DND-41 (cell line): ENCODE measurements at places on chromosomes 5 and 9.

DNA sequence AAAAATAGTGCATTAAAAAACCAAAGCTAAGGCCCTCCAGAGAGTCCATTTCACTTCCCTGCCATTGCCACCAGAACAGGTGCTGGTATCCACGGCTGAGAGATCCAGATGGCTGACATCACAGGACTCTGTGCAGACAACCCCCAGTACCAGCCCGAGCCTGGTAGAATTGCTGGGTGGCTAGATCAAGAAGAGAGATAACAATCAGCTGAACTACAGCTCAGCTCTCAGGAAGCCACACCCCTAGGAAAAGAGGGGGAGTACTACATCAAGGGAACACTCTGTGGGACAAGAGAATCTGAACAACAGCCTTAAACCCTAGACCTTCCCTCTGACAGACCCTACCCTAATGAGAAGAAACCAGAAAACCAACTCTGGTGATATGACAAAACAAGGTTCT is 73.8 kb upstream of the SLIT3 start:
- no peaks in the 10 kb centered on the region for H3K36me3 ChIP-seq
- no peaks in the 10 kb centered on the region for H3K27me3 ChIP-seq
- peaks cover 8% of the 10 kb centered on the region; the same call in 1 of the 2 replicates for H3K4me1 ChIP-seq
- no peak overlapping the region for H3K4me3 ChIP-seq
- DNase-seq, result peak; percentile 36

- no peak overlapping the region for H3K27ac ChIP-seq
- peaks cover 7% of the 10 kb centered on the region for H3K27me3 ChIP-seq
- no peaks in the 10 kb centered on the region for H3K36me3 ChIP-seq
- DNase-seq, result no peak
Observed at GRCh38 chr5:113682497-113683136, 169.1 kb downstream of the YTHDC2 start.

DNA sequence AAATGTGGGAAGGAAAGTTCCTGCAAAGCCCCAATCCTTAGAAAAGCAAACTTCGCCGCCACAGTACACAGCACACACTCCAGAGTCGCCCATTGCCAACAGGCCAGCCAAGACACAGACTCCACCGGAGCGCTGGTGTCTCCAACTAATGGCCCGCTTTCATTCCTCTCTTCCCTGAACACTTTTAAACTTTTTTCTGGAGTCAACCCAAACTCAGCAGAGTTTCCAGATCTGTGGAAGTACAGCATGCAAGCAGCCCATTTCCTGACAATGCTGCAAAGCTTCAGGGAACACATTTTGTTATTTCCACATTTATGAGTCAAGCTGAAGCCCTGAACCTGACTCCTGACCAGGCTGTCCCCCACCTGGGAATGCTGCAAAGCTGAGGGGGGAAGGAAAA is 351.9 kb downstream of the NFIB start:
- H3K36me3 ChIP-seq, result no peaks in the 10 kb centered on the region

- peaks cover 6% of the 10 kb centered on the region for H3K27me3 ChIP-seq
- H3K27ac ChIP-seq, result no peak overlapping the region
- no peak for DNase-seq
- H3K4me1 ChIP-seq, result no peaks in the 10 kb centered on the region
Observed at GRCh38 chr5:71666321-71666720, 52.8 kb upstream of the CARTPT start.

DNA sequence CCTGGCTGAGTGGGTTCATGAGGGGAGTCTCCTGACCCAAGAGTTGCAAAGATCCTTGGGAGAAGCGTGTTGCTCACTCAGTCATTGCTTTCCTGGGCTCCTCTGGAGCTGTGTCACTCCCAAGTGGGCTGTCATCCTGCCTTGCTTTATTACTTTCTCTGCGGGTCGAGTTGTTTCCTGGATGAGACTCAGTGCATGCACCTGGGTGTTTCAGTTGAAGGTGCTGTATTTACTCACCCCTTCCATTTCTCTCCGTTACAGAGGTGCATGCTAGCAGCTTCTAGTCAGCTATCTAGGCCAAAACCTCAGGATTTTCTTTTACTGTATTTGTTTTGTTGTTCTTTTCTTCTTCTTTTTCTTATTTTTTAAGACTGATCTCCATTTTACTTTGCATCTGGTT is 785.5 kb upstream of the EDIL3 start:
- H3K27ac ChIP-seq, result no peak overlapping the region
- H3K27me3 ChIP-seq, result no peaks in the 10 kb centered on the region
- DNase-seq, result no peak
- H3K36me3 ChIP-seq, result no peaks in the 10 kb centered on the region
- H3K4me3 ChIP-seq, result no peak overlapping the region

DNA sequence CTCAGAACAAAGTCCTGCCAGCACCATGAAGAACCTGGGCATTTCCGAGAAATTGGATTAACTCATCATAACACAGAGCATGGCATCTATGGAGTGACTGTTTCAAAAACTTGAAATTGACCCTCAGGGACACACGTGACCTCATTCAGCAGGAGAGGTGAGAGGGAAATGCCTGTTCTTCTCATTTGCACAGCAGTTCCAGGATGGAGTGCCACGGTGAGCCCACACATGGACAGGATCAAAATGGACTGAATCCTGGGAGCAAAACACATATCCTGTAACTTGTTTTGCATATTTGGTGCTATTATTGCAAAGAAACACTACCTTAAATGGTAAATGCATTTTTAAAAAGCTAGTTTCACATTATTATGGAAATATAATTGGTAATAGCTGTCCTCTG is 256.1 kb upstream of the IRX2 start:
- DNase-seq, result no peak
- H3K27ac ChIP-seq, result no peak overlapping the region
- H3K27me3 ChIP-seq, result no peaks in the 10 kb centered on the region
- H3K4me1 ChIP-seq, result peaks cover 20% of the 10 kb centered on the region
- no peak overlapping the region for H3K4me3 ChIP-seq

- H3K4me3 ChIP-seq, result no peak overlapping the region
- no peak for DNase-seq
- H3K36me3 ChIP-seq, result no peaks in the 10 kb centered on the region
- H3K4me1 ChIP-seq, result peaks cover 6% of the 10 kb centered on the region
Observed at GRCh38 chr5:82834151-82834550, 243.0 kb downstream of the TMEM167A start.

DNA sequence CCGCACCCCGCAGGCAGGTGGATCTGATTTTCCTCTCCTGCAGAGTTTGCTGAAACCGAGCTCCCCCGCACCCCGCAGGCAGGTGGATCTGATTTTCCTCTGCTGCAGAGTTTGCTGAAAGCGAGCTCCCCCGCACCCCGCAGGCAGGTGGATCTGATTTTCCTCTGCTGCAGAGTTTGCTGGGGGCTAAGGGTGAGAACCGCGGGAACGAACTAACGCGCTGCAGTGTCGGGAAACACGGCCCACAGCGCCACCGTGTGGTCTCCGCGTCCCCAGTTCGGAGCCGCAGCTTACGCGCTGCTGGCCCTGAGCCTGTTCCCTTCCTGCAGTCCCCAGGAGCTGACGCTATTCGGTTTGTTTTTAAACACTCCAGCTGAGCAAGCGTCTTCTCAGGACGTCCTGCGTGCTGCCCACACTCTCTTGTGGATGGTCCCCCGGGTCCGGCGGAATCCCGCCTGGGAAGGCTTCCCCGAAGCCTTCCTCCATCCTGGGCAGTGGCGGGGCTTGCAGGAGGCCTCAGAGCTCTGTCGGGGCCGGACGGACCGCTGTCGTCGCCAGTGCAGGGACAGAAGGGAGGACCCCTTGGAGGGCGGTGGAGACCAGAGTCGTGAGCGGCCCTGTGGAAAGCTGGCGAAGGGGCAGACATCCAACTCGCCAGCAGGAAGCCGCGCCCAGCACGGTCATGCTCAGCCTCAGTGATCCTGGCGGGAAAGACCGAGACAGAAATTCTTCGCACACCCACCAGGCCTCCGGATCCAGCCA is 121.2 kb upstream of the LPCAT1 start:
- H3K4me1 ChIP-seq, result peaks cover 7% of the 10 kb centered on the region
- H3K27ac ChIP-seq, result no peak overlapping the region
- peaks cover 10% of the 10 kb centered on the region for H3K27me3 ChIP-seq

- no peaks in the 10 kb centered on the region for H3K36me3 ChIP-seq
- no peak for DNase-seq
- H3K27ac ChIP-seq, result no peak overlapping the region
- no peaks in the 10 kb centered on the region for H3K4me1 ChIP-seq
Observed at GRCh38 chr5:89444088-89444487, 561.1 kb upstream of the MEF2C start.

DNA sequence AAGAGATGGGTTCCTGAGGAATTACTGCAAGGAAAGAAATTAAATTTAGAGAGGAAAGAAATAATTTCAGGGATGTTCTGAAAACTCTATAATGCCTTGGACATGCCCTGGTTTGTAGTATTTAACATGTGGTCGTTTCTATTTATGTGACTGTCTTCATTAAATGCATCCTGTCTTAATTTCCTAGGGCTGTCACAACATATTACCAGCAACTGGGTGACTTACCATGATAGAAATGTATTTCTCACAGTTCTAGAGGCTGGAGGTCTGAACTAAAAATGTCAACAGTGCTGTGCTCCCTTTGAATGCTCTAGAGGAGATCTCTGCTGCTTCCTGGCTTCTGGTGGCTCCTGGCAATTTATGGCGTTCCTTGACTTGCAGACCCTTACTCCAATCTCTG is 287.7 kb downstream of the FBXL7 start:
- no peak overlapping the region for H3K4me3 ChIP-seq
- no peaks in the 10 kb centered on the region for H3K4me1 ChIP-seq
- DNase-seq, result no peak
- H3K36me3 ChIP-seq, result no peaks in the 10 kb centered on the region
- H3K27ac ChIP-seq, result no peak overlapping the region

DNA sequence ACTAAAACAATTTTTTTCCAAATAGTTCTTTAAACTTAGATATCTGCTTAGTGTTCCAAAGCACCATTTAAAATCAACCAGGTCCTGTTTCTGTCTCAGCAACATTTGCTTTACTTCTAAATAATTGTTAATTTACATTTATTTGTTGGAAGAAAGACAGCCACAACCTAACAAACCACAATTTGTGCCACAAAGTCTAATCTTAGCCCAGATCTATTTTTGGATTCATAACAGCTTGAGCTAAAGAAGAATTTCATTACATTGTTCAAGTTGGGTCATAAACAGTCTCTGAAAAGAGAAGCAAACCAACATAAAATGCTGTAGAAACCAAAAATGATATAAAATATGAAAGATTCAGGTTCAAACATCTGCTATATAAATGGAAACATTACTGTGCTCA is 24.4 kb downstream of the MLLT3 start:
- DNase-seq, result no peak
- H3K27me3 ChIP-seq, result no peaks in the 10 kb centered on the region
- H3K4me1 ChIP-seq, result 0 out of 2 replicates have a peak, but pooled peaks cover 4% of the 10 kb centered on the region
- H3K4me3 ChIP-seq, result no peak overlapping the region

GRCh38 chr5:124734574-124735168 is 11.8 kb downstream of the ZNF608 start:
- H3K4me1 ChIP-seq, result no peaks in the 10 kb centered on the region; the same call in 1 of the 2 replicates
- no peak for DNase-seq
- no peak overlapping the region for H3K27ac ChIP-seq
- no peaks in the 10 kb centered on the region for H3K27me3 ChIP-seq
- no peaks in the 10 kb centered on the region for H3K36me3 ChIP-seq

DNA sequence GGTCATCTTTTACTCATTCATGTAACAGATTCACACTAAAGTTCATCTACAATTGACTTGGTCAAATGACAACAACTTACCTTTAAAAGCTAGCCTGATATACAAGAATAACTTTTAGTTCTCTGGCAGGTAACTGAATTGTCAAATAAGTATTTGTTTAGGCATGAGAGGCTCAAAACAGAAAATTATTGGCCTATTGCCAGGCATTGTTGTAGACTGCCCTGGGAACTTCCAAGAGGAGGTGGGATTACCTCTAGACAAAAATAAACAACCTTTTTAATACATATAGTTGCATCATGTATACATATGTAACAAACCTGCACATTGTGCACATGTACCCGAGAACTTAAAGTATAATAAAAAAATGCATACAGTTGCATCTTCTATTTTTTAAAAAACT is 18.2 kb upstream of the SLCO4C1 start:
- H3K4me1 ChIP-seq, result no peaks in the 10 kb centered on the region
- no peak for DNase-seq
- no peak overlapping the region for H3K27ac ChIP-seq
- H3K27me3 ChIP-seq, result no peaks in the 10 kb centered on the region
- H3K36me3 ChIP-seq, result no peaks in the 10 kb centered on the region
- no peak overlapping the region for H3K4me3 ChIP-seq

DNA sequence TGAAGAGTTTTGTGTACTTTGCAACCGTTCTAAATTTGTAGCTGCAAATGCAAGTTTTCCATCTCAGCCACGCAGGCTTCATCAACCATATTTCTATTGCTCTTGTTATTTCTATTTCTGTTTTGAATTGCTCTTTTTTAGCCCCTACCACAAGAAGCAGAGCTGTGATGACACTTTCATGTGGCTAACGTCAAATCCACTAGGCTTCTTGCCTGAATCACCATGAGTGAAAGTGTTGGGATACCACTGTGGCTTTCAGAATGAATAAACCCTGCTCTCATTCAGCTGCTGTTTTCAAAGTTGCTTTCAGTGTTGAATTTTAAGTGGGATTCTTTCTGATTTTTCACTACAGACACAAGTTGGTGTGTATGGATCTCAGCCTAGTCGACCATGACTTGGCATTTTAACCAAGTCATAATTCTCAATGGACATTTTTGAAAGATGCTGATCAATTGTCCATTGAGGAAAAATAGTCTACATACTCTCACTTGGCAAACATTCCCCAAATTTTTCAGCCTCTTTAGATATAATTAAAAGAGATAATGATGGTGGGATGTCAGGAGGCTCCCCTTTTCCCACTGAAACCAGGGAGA is 41.0 kb upstream of the MTAP start:
- H3K4me3 ChIP-seq, result no peak overlapping the region
- H3K36me3 ChIP-seq, result no peaks in the 10 kb centered on the region
- no peak overlapping the region for H3K27ac ChIP-seq
- H3K4me1 ChIP-seq, result no peaks in the 10 kb centered on the region

GRCh38 chr9:74760031-74760700 is 127.6 kb downstream of the TRPM6 start:
- H3K36me3 ChIP-seq, result no peaks in the 10 kb centered on the region
- H3K4me3 ChIP-seq, result no peak overlapping the region
- no peaks in the 10 kb centered on the region for H3K27me3 ChIP-seq
- no peak overlapping the region for H3K27ac ChIP-seq

DNA sequence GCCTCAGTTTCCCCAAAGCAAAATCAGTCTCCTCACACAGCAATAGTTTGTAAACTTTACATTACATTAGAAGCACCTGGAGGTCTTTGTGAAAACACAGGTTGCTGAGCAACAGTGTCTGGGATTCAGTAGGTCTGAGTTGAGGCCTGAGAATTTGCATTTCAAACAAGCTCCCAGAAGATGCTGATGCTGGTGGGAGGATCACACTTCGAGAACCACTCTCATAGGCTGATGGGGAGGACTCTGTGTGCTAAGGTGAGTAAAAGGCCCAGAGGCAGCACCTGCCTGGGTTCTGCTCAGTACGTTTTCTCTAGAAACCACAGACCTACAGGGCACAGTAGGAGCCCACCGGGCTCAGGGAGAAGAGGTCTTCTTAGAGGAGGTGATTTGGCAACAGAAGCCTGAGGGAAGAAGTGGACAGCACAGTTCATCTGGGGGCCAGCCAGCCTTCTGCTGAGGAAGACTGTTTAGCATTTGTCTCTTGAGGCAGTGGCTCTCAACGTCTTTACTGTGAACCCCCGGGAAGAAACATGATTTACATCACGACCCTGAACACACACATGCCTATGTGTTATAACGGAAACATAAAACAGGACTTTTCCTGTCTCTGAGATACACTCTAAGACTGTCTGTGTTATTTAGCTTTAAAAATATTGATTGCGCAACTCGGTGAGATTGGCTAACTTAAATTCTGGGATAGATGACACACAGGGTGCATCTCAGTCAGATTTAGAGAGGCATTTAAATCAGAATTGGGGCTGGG is 24.8 kb upstream of the DENND1A start:
- no peaks in the 10 kb centered on the region for H3K4me1 ChIP-seq
- H3K36me3 ChIP-seq, result no peaks in the 10 kb centered on the region
- no peak for DNase-seq

GRCh38 chr5:176678584-176678983 is 31.3 kb downstream of the TSPAN17 start:
- DNase-seq, result no peak
- H3K27ac ChIP-seq, result no peak overlapping the region
- peaks cover 12% of the 10 kb centered on the region for H3K27me3 ChIP-seq
- H3K4me3 ChIP-seq, result no peak overlapping the region
